ENCODE measurements at places on chromosomes 5 and 9.
A peak's percentile ranks its signal among the peaks of the same experiment; 100 is the strongest.

DNA sequence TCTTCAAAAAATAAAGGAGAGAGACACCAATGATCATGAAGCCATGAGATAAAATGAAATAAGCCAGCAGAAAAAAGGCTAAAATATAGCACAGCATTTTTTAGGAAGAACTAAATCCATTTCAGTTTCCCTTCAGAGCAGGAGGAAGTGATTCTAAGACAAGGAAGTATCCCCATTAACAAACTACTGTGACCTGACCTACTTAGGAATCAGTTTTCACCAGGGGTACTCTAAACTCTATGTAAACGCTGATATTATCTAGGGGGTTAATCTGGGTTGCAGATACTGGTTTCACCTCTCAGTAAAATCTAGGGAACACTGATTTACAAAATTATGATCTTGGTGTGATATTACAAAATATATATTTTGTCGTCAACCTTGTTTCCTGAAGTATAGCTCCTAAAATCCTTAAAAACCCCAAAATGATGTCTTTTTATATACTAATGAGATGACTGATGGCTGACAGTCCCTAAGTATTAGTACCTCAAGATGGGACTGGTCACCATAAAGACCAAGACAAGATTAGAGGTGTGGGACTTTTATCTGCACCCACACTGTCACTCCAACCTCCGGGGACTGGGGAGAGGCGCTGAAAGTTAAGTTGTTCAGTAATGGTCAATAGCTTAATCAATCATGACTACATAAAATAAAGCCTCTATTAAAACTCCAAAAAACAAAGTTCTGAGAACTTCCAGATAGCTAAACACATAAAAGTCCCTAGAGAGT lies 2.9 kb upstream of the FNBP1 start:
- DNase-seq, result no peak

GRCh38 chr5:23007762-23008161 lies 154.6 kb upstream of the CDH12 start:
- no peak for DNase-seq

DNA sequence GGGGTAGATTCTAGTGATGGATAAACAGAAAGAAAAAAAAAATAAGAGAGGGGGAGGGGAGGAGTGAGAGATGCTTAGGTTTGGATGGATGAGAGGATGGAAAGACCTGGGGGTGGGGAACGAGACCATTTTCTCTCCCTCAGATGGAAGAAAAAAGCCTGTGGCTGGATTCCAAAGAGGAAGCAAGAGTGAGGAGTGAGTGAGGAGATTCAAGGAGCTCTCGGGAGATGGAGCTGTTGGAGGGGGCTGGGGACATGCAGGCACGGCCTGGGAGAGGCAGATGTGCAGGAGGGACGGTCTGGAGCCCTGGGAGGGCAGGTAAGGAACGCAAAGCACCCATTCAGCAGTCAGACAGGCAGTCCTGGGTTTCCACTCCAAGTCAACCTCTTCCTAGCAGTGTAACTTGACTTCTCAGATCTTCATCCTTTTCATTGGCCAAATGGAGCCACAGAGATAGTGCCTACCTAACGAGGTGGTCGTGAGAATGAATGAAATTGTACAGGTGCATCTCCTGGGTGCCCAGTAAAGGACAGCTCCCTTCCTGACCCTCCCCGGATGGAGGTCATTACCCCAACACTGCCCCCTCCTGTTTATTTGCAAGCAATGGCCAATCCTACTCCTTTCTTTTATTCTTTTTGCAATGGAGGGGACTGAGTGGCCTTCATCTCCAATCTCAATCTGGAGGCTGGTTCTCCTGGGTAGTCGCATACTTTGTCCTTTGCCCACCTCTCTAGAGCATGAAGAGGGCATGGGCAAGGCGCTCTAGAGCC lies 52.2 kb downstream of the PCDH1 start:
- DNase-seq, result peak; percentile 35

- no peak for DNase-seq
These were observed 326.4 kb upstream of the TARS1 start for GRCh38 chr5:33114361-33114760.

DNA sequence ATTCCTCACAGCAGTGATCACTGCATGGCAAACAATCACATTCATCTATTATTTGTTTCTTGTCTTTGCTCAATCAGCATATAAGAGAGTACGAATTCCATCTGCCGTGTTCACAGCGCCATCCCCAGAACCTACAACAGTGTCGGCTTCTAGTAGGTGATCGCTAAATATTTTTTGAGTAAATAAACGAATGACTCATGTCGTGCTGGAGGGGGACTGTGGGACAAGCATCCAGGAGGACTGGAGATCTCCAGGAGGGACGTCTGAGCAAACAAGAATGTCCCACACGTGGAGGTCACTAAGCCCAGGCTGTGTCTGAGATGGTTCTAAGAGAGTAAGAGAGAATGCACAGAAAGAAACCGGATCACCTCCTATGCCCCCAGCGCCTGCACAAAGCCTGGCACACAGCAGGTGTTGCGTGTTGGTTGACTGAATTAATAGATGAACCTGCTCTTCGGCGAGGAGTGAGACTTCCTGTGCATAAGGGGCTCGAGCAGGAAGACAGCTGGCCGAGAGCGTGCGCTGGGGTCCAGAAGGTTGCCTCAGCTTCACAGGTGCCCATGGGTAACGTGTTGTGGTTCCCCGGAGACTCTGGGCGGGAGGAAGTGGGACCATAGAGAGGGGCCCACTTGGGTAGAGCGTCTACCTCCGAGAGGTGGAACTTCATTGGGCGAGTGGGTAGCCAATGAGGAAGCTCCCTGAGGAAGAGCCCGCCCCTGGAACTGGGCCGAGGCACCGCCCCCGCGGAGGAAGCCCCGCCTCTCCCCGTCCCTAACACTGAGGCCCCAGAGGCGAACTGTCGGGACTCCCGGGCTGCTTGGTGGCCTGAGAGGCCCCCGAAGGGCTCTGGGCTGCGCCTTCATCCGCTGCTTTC lies 193.0 kb downstream of the MELK start:
- peak; percentile 92 for DNase-seq

DNA sequence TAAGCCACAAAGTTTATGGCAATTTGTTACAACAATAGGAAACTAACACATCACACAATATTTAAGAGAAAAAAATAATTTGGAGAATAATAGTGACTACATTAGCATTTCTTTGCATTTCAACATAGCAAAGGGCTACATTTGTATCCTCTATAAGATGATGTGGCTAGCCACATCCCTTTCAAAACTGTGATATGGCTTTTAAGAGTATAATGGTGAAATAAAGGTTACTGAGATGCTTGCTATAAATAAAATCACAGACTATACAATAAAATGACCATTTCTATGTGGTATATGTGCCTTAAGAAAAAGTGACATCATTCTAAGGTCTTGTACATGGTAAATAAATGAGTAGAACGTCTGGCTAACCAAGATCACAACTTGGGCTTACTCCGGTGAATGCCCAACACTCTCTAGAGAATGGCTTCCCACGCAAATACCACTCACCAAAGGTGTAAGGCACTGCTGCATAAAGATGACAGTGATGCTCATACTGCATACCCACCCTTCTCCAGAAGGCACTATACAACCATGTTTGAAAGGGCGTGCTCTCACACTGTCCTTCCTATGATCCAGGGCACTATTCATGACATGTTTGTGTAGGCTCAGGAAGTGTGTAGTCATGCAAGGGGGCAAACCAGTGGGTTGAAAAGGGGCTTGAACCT lies 286.5 kb downstream of the MLLT3 start:
- DNase-seq, result no peak

DNA sequence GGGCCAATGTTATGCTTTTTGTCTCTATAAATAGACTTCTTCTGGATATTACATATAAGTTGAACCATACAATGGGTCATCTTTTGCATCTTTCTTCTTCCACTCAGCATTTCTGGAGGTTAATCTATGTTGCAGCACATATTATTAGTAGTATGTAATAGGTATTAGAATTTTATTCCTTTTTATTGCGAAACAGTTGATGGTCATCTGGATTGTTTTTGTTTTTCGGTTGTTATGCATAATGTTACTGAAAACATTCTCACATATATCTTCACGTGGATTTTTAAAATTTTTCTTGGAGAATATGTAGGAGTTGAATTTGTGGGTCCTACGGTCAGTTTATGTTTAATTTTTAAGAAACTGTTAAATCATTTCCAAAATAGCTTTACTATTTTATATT lies 466.8 kb downstream of the SLCO4C1 start:
- no peak for DNase-seq

GRCh38 chr5:159645179-159645846 lies 271.0 kb upstream of the ADRA1B start:
- no peak for DNase-seq

GRCh38 chr9:76737154-76737902 lies 26.9 kb upstream of the PCA3 start:
- DNase-seq, result no peak

- DNase-seq, result no peak
These were observed 50.8 kb downstream of the KCNN2 start for GRCh38 chr5:114412510-114413171.

DNA sequence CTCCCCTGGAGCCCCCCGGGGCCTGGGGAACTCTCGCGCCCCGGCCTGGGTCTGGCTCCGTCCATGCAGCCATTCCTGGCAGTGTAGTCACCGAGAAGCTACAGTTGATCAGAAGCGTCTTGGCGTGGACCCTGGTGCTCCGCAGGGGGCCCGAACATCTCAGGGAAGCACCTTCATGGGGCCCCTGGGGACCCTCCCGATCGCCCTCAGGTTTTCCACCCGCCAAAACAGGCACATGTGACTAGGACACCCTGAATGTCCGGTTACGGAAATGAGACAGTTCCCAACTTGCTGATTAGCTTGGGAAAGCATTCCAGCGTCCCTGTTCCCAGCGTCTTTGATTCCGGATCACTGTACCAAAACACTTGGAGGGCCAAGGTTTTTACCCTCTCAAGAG lies 472 bp downstream of the FBXO4 start:
- DNase-seq, result no peak

DNA sequence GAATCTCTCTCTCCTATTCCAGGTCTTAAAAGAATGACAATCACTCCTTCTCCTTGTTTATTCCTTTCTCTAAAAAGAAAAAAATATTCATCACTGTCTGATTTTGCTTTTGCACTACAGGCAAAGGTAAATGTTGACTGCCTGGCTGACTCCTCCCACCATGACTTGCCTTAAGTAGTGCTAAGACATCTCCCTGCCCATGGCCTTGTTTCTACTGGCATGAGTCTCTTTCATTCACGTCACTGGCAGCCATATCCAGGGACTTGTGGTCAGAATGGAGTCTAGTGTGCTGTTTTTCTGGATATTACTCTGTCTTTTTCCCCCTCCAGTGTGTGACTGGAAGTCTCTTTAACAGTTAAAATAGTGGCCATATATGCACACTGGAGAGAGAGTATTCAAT lies 522.9 kb upstream of the DAB2 start:
- DNase-seq, result no peak

GRCh38 chr5:58294598-58295305 lies 165.1 kb downstream of the PLK2 start:
- DNase-seq, result no peak

DNA sequence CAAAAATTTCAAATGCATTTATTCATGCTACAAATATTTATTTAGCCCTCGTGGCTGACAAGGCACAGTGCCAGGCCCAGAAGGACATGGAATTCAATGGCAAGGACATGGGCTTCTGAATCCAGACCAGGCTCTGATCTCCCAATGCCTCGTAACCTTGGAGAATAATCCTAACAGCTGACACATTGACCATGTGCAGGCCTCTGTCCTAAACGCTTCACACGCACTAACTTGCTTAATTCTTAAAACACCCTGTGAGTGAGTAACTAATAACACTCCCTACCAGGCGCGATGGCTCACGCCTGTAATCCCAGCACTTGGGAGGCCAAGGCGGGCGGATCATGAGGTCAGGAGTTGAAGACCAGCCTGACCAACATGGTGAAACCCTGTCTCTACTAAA lies 33.2 kb downstream of the MYO10 start:
- DNase-seq, result no peak

DNA sequence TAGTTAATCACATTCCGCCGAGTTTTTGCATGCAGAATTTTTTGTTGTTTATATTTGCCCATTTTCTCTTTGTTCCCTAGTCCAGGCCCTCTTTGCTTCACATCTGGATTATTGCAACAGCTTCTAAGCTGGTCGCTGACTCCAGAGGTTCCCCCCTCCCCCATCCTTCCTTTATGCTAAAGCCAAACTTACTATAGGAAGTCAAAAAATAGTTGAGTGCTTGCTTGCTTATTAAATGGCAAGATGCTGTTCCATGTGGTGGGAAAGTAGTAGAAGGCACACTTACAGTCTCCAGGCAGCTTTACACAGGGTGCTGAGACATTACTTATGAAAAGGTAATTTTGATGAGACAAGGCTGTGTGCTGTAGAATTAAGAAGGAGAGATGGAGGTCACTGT lies 1.3 kb downstream of the ZBTB34 start:
- DNase-seq, result peak; percentile 63

- no peak for DNase-seq
These were observed 317.8 kb downstream of the ADGRV1 start for GRCh38 chr5:90876366-90876765.

DNA sequence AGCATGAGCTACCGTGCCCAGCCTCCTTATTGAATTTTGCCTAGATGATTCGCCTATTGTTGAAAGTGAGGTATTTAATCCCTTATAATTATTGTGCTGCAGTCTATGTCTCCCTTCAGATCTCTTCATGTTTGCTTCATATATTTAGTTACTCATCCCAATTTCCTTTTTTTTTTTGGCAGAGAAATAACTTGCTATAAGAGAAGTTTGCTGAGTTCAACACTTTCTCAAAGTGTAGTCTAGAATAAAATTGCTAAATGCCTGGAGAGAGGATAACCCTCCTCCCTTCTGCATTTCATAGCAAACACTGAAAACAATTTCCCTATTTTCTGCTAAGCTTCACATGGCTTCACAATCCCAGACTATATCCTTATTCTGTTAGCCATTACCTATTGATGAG lies 136.6 kb upstream of the CD180 start:
- no peak for DNase-seq

GRCh38 chr9:124062172-124062571 lies 50.6 kb downstream of the LHX2 start:
- DNase-seq, result peak; percentile 44

- DNase-seq, result no peak
These were observed 849 bp downstream of the RORB start for GRCh38 chr9:74497748-74498620.

DNA sequence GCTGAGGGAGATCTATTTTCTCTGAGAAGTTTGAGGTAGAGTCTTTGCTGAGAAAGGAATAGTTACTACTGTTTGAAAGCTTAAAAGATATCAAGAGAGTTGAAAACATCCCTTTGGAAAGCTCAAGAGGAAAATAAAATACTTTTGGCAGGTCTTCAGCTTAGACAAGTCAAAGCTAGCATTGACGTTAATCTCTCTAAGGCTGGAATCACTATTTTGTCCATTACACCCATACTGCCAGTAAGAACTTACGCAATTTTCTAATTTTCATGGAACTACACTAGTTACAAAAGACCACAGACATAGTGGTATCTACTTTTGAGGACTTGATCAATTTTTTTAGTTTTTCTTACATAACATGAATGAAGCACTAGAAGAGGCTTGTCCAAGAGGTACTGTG lies 494.9 kb downstream of the PSAT1 start:
- DNase-seq, result no peak

GRCh38 chr5:28862137-28862859 lies 1823.9 kb upstream of the CDH9 start:
- DNase-seq, result no peak

- no peak for DNase-seq
These were observed 8.4 kb upstream of the SAP30L start for GRCh38 chr5:154437281-154437965.

Measured in RPMI8226 (cell line).